ENCODE measurements at places on chromosomes 12 and 14. TPM values are rescaled to one million over a fixed set of nuclear protein-coding genes. Genes with fewer than 3 reads are reported as not detected.

DNA sequence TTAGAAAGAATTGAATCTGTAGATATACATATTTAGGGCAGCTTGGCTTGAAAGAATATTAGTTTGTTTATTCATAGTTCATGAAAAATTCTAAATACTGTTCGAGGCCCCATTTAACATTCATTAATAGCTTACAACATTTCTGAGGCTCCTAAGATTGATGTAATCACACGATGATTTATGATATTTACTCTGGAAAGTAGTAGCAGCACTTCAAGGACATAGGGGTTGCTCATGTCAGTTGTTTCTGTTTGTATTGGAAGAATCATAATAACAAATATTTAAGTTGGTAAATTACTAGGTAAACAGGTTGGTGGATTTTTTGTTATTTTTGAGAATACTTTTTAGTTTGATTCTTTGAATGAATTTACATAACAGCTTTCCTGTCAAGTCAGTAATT, 30.4 kb downstream of the CAND1 start:
- DNase-seq, result no peak

GRCh38 chr12:11716794-11717518, 67.5 kb downstream of the ETV6 start:
- no peak for DNase-seq

GRCh38 chr12:21751517-21751916, 23.0 kb downstream of the KCNJ8 start:
- DNase-seq, result no peak

SLC25A47 gene
- total RNA-seq, result not detected

TDRD9 gene
- not detected for total RNA-seq

DNA sequence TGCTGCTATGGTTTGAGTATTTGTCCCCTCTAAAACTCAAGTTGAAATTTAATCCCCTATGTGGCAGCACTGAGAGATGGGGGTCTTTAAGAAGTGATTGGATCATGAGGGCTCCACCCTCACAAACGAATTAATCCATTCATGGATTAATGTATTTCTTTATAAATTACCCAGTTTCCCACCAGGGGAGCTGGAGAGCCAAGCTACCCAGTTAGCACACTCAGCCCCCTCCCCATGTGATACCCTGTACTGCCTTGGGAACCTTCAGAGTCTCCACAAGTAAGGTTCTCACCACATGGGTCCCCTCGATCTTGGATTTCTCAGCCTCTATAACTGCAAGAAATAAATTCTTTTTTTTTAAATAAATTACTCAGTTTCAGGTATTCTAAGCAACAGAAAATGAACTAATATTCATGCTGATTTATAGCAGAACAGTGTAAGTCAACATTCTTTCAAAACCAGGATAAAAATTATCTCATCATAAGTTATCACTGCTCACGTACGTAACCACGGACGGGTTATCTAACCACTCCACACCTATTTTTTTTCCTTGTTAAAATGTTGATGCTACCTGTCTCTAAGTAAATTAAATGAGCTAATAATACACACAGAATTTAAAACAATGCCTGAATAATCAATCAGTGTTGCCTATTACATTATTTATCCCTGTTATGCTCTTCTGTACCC, 3.6 kb downstream of the NAP1L1 start:
- peak; percentile 49 for DNase-seq

DNA sequence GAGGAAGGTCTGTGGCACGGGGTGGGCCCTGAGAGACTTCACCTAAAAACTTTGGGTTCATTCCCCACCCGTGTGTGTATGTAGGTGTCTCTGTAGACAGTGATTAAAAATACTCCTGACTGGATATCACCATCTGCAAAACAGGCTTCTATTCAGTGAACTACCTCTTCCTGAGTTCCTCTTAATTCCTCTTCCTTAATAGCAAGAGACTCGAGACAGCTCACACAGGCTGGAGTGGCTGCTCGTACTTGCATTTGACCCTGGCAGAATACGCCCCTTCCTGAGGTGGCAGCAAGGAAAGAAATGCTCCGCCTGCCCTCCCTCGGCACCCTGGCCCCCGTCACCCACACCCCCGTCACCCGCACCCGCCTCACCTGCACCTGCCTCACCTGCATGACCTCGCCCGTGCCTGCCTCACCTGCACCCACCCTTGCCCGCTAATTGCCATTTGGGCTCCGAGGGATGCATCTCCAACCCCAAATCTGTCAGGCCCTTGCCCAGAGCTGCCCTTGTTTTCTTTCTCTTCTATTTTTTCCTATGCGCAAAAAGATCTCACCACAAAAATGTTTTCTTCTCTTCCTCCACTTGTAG, 90.0 kb downstream of the FBXL14 start:
- DNase-seq, result no peak
